CD14-positive monocyte (primary cell): ENCODE measurements at places on chromosomes 12 and 14.
A peak's percentile ranks its signal among the peaks of the same experiment; 100 is the strongest.

GRCh38 chr12:105378911-105379310 lies 48.4 kb downstream of the C12orf75 start:
- no peak for DNase-seq

- DNase-seq: no peak
Measured at GRCh38 chr14:76413962-76414600, 38.1 kb downstream of the ESRRB start.

- no peak for DNase-seq
Measured at GRCh38 chr12:83408146-83408545, 721.4 kb downstream of the TMTC2 start.

GRCh38 chr12:125140279-125141209 lies 75.3 kb downstream of the AACS start:
- peak; percentile 18 for DNase-seq

GRCh38 chr12:32947206-32948067 lies 50.9 kb upstream of the PKP2 start:
- no peak for DNase-seq

DNA sequence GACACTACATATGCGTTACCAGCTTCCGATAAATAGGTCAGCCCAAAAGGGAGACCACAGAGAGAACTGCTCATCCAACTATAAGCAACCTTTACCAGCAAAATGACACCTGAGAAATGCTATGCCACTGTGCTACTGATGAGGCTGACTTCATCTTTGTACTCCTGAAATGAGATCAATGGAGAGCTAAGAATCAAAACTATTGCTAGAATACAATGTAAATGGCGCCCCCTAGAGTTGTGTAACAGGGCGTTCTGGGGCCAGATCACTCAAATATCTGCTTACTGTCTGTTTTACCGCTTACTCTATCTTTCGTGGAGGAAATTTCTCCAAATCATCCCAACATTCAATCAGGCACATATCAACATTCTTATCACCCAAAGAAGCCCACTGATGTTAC lies 4.6 kb downstream of the ZNF384 start:
- no peak for DNase-seq

GRCh38 chr12:15756822-15757221 lies 32.4 kb downstream of the EPS8 start:
- no peak for DNase-seq

DNA sequence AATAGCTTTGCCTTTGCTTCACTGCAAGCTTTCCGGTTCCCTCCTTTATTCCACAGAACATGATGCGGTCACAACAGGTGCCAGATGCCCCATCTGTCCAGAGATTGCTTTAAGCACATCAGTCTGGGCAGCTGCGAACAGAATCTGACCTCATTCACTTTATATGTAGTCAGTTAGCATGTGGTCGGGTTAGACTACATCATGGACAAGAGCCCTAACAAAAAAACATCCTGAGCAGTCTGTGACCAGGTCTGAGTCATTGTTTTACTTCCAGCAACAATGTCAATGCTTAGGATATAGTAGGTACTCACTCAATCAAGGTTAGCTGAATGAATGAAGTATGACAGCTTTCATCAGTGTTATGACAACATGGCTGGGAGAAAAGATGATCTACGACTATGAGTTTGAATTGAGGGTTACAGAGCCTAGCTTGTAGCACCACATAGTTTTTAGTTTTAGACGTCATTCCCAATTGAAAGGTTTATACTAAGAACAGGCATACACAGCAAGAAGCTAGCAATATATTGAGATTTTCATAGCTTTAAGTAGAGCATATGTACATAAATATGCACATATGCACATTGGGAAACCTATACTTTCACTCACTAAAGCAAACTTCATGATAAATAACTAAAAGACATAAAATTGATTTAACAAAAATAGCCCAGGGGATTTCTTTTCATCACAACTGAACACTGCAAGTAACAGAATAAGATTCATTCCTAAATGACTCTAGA lies 64.2 kb upstream of the TMCC3 start:
- no peak for DNase-seq

DNA sequence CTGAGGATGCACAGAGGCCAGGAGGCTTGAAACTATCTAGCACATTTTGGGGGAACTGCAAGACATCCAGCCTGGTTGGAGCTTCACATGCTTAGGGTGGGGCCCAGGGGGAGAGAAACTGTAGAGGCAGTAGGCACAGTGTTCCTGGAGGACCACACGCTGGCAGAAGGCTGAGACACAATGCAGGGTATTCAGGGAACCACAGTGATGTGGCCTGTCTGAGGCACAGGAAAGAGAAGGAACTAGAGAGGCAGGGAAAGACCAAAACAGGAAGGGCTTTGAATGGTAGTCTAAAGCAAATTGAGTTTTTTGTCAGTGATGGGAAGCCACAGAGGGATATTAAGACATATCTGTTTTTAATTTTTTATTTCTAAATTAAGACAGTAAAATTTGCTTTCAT lies 100.2 kb upstream of the PRICKLE1 start:
- no peak for DNase-seq

- peak; percentile 59 for DNase-seq
Measured at GRCh38 chr12:127270193-127270592, 996.8 kb upstream of the TMEM132C start.

DNA sequence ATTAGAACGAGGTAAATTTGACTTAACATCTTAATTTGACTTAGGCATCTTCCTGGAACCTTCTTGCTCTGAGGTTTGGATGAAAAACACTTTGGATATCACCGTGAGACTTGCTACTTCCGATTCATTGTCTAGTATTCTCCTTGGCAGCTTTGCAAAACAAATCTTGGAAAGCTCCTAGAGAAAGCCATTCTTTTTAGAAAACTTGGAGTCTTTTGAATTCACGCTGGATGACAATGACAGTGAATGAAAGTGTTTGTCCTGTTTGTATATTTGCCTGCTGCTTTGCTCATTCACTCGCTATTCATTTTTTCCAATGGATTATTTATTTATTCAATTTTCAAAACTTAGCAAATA lies 222.1 kb upstream of the HMGA2 start:
- DNase-seq: no peak

DNA sequence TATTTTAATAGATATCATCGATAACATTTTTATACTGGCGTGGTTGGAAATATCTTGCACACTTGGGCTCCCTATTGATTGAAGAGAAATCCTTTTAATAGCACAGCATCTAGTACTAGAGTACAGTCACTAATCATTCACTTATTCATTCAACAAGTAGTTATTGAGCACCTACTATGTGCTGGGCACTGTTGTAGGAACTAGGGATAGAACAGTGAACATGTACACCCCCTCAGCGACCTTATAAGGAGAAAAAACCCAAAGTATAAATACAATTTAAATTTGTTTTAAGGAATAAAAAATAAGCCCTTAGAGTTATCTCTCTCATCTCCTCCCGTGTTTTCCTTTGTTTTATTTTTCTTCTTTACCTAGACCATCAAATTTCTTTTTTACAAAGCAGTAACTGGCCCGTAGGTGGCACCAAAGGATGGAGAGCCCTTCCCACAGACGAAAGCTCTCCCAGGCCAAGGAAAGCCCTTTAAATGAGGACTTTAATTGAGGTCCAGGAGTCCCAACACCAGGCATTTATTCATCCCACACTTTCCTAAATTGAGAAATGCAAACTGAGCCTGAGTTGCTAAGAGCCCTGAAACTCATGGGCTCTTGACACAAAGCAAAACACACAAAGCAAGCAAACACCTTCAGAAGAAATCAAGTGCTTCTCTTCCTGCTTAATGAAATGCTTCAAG lies 29.0 kb downstream of the PEBP1 start:
- DNase-seq: no peak

GRCh38 chr14:104686624-104687517 lies 2.5 kb upstream of the INF2 start:
- DNase-seq: no peak

DNA sequence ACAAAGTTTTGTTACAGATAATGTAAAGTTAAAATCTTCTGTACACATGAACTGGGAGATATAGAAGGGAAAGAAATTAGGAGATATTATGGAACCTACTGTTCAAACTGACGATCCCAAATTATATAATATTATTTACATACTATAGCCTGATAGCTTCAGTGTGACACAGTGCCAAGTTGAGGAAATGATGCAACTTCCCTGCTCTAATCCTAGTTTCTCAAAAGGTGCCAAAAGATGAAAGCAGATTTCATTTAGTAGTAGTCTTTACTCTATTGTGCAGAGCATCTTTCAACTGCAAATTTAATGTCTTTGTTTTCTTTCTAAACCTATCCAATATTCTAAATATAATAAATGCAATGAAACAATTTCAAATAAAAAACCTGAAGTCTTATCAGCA lies 46.9 kb downstream of the COCH start:
- DNase-seq: peak; percentile 2

- DNase-seq: no peak
Measured at GRCh38 chr12:65557438-65558181, 266.7 kb upstream of the HMGA2 start.

DNA sequence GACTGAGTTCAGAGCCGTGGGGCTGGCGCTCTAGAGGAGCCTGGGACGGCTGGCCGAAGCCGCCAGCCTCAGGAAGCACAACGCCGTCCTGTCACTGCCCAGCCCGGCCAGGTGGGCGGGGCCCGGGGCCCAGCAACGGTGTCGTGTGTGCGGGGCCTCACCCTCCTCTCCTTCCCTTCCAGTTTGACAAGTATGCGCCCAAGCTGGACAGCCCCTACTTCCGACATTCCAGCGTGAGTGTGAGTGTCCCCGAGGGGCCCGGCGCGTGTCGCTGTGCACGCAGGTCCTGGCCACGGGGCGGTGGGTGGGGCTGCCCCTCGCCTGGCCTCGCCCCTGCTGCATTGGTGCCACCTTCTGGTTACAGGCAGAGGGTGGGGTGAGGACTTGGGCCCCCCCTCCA lies 38.3 kb downstream of the LRCOL1 start:
- DNase-seq: no peak

DNA sequence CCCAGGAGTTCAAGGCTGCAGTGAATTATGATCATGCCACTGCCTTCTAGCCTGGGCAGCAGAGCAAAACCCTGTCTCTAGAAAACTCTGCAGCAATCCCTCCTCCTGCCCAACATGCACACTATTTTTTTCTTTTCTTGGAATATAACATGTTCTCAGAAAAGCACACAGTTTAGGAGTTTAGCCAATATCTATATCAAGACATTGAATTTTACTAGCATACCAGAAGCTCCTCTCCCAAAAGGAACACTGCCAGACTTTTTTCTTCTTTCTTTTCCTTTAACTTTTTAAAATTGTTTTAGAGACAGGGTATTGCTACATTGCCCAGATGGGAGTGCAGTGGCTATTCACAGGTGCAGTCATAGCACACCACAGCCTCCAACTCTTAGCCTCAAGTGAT lies 107.1 kb upstream of the AEBP2 start:
- DNase-seq: no peak

DNA sequence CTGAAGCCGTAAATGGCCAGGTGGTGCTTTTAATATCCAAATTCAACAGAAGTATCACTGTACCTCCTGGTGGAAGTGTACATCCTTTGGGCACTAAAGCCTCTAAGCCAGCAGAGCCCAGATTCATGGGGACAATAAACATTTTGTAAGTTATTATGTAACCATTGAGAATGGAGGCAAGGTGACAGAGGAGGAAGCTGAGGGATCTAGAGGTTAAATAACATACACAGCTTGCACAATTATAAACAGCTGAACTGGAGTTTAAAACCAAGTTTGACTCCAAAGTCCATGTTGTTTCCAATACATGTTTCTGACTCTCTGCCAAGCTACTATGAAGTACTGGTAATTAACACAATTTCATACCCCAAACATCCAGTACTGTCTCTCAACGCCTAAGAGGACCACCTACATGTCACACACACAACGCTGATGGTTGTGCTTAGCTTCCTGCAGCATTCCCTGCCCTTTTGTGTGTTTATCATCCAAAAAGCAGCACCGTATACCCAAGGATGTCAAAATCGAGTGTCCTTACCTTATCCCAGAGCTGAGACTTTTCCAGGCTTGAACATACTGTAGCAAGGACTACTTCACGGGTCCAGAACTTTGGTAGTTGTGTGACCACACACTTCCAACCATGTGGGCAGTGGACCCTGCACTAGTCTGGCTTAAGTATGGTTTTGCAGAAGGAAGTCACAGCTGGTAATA lies 41.3 kb downstream of the EGLN3 start:
- no peak for DNase-seq

GRCh38 chr14:61598980-61599379 lies 96.3 kb upstream of the HIF1A start:
- no peak for DNase-seq

- no peak for DNase-seq
Measured at GRCh38 chr12:98123021-98123461, 392.3 kb upstream of the TMPO start.

DNA sequence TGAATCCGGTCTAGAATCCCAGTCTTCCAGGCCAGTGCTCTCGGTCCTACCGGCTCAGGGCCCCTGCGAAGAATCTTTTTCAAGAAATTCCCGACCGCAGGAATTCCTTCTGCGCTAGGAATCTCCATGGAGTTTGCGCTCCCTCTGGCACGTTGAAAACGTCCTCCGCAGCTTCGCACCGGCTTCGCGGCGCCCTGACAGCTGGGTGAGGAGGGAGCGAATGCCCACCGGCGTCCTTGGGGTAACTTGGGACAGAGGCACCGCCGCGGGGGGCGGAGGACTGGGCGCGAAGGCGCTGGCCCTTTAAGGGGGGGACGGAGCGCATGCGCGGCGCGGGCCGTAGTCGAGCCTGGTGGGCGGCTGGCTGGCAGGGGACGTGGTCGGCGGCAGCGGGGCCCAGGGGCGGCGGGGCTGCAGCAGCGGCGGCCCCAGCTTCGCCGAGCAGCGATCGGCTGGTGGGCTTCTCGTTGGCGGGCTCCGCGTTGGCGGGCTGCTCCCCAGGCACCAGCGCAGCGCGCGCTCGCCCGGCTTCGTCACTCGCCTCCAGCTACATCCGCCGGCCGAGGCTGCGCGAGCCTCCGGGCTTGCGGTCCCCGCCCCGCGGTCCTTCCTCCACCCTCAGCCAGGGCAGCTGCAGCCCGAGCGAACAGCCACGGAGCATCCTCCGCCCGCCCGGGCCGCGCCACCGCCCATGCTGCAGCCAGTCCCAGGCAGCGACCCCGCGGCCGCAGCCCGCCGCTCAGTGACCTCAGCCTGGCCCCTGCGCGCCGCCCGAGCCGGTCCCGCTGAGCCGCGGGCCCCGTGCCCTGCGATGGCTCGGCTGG lies at the start of gene VASH1:
Gene VASH1, plus strand, starts transcription at position 333 of the 824 bp plus-strand sequence. CDS start 1,354 bp downstream, outside the sequence.
- peak; percentile 73 for DNase-seq

DNA sequence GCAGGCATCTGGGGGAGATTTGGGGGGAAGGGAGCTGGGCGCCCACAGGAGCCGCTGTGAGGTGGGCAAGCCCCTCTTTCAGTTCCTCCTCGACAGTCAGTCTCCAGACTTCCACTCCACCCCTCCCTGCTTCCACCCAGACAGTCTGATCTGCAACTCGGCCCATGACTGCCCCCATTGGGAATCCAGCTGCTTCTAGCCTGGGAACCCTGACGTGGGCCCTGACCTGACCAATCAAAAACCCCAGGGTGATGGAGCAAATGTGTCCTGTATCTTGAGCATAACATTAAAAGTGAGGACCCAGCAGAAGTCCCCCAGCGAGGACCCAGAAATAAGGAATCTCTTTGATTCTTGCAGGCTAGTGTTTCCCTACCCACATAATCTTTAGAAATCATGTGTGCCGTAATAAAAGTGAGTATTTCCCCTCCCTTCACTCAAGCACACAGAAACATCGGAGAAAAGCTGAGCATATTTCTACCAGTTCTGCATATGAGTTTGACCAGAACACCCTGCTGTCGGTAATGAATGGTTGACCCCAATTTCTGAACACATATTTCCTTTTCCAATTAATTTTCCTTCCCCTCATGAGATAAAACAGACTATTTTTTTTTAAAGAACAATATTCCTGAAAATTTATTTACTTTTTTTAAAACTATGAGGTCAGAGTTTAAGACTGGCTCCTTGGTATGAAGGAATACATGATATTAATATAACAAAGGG lies 6.4 kb downstream of the SSH1 start:
- peak; percentile 80 for DNase-seq

GRCh38 chr12:124390442-124391097 lies 95.7 kb downstream of the RFLNA start:
- peak; percentile 97 for DNase-seq
